NCI-H446 treated with DMSO at 0.1 percent for 48 hours (cell line): ENCODE measurements at places on chromosomes 16 and 17.

DNA sequence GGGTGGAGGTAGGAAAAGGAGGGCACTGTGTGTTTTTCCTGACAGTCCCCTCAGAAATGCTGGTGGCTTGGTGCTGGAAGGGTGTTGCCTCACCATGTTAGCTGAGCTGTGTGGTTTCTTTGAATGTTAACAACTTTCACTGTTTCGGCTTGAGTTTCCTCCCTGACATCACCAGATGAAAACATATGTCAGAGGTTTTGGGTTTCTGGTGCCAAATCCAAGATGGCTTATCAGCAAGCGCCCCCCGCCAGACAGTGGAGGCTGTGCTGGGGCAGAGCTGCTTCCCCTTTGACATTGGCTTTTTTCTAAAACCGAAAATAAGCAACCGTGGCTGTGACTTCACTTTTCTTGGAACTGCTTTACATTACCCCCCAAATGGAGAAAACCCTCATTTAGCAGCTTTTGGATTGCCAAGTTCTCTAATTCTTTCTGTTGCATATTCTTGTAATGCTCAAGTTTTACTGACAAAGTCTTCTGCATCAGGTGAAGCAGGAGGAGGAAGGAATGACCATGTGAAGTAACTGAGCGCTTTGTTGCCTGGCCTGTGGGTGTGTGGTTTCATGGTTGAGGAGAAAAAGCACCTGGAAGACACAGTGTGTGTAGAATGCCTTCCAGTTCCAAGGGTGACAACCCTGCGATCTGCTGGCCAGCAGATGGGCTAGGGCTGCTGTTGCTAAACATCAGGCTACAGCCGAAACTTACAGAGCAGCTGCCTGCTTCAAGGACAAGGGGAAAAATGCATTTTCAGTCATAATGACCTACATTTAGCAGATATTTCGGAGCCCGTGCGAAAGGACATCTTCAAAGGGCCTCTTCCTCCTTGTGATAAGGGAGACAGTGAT is 9.7 kb downstream of the RMI2 start:
- no peak for DNase-seq

GRCh38 chr17:350706-351448 is 1.7 kb downstream of the RPH3AL start:
- DNase-seq: no peak

DNA sequence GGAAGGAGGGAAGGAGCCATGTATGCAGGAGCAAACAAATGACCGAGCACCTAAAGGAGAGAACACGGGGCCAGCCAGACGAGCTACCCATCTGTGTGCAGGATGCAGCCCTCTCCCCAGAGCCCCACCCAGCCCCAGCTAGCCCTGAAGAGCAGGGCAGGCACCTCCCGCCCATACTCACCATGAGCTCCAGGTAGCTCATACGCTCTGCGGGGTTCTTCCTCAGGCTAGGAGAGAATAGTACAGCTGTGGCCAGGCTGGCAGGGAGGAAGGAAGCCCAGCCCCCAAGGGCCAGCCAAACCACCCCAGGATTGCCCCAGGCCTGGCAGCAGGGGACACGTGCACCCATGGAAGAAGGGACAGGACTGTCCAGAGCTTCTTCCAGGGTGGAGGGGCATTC is 81.9 kb downstream of the KCNJ18 start:
- DNase-seq: no peak

DNA sequence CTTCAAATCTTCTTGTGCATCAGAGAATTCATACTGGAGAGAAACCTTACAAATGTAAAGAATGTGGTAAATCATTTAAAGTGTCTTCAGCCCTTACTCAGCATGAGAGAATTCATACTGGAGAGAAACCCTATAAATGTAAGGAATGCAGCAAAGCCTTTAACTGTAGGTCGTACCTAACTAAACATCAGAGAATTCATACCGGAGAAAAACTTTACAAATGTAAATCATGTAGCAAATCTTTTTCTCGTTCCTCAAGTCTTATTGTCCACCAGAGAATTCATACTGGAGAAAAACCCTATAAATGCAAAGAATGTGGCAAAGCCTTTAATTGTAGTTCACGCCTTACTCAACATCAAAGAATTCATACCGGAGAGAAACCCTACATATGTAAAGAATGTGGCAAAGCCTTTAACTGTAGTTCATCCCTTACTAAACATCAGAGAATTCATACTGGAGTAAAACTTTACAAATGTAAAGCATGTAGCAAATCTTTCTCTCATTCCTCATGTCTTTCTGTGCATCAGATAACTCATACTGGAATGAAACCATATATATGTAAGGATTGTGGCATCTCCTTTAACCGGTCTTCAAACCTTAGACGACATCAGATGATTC is 118.5 kb upstream of the ZNF267 start:
- DNase-seq: no peak

GRCh38 chr16:57283214-57283958 is 1.1 kb downstream of the PLLP start:
- no peak for DNase-seq

GRCh38 chr16:85642762-85643358 is 29.7 kb downstream of the GSE1 start:
- DNase-seq: no peak

- no peak for DNase-seq
Measured at GRCh38 chr17:17313350-17313991, 10.3 kb downstream of the NT5M start.

DNA sequence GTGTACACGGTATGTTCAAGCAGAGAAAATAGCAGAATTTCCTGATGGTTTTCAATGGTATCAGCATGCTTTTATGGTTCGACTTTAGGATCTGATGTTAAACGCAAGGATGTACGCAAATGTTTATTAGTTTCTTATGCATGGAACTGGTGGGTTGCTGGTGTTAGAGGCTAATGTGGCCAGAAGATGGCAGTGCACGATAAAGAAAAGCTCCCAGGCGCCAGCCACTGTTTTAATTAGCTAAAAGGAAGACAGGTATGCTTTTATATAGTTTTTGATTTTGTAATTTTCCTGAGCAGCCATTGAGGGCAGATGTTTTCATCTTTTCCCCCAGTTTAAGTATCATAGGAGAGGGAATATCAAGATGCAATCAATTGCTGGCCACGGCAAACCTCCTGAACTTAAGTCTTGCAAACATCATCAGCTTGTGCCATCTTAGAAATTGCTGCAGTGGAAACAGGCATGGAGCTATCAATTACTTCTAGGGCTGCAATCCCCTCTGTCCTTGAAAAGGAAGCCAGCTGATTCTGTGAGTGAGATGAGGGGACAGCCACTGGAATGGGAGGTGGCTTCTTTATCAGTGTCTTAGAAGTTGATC is 648.5 kb upstream of the RBFOX1 start:
- no peak for DNase-seq

- no peak for DNase-seq
Measured at GRCh38 chr17:42182927-42183734, 2.1 kb downstream of the HCRT start.
